Forelimb muscle (tissue), 1 donor: ENCODE measurements at places on chromosomes 7 and 10.

DNA sequence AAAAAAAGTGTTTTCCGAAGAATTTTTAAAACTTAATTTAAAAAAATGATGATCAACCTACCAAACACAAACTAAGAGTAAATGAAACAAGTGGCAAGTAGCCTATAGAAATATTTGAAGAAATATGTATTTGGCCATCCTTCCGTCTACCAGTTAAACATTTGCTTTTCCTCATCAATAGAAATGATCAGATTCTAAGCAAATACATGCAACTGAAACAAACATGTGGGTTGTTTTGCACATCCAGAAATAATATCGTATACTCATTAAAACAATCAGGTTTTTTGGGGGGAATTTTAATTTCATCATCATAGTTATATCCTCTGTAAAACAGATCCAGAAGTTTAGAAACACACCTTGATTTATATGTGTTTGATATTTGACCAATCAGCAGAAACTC lies 1011.7 kb downstream of the GATA3 start:
- DNase-seq, result no peak

GRCh38 chr7:106071999-106072714 lies 40.0 kb downstream of the SYPL1 start:
- DNase-seq, result no peak

- DNase-seq, result no peak
Observed at GRCh38 chr7:75729851-75730274, 8.9 kb downstream of the HIP1 start.

GRCh38 chr7:135761751-135762488 lies 13.3 kb upstream of the FAM180A start:
- no peak for DNase-seq

DNA sequence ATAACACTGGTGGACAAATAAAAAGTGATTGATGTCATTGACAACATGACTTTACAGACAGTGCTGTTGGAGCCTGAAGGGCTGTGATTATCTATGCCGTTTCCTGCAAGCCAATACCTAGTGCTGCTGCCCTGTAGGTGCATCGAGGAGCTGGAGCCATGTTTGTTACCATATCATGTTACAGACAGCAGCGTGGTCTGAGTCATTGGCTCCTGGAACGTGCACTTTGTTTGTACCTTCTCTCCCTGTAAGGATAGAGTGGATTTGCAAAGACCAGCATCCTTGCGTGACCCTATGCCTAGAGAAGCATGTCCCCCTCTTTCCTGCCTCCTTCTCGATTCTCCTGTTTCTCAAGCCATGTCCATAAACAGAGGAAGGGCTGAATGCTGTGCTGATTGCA lies 597.2 kb downstream of the TYW1 start:
- no peak for DNase-seq

- no peak for DNase-seq
Observed at GRCh38 chr10:129369566-129369965, 97.5 kb upstream of the MGMT start.

DNA sequence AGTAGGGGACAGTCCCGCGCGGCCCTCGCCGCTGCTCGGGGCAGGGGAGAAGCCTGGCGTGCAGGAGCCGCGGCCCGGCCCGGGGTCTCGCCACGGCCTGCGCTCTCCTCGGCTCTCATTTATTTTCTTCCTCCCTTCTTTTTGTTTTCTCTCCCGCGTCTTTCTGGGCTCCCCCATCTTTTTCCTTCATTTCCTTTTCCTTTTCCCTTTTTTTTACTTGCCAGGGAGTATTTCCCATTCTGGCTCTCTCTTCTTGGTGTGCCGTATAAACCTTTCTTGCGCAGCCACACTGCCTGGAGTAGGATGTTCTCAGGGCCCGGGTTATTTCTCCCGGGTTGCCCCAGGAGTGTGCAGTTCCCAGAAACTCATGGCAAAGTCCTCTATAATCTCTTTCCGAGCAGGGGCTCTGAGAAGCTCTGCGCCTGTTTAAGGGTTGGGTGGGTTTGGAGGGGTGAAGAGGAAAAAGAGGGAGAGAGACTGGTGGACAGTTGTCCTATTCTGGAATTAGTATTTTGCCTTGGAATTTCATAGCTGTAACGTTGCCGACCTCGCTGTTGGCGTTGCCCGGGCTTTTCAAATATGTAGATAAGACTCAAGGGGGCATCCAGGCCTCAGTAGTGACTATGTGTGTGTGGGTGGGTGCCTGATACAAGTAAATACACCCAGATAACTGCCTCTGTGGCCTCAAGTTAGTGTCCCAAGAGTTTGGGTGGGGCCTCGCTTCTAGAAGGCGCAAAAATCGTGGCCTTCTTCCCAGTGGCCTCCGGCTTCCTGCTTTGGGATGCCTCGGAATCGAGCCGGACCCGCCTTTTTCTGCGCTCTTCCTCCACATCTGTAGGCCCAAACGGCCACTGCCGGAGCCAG lies 4.3 kb upstream of the ZNF503 start:
- no peak for DNase-seq

DNA sequence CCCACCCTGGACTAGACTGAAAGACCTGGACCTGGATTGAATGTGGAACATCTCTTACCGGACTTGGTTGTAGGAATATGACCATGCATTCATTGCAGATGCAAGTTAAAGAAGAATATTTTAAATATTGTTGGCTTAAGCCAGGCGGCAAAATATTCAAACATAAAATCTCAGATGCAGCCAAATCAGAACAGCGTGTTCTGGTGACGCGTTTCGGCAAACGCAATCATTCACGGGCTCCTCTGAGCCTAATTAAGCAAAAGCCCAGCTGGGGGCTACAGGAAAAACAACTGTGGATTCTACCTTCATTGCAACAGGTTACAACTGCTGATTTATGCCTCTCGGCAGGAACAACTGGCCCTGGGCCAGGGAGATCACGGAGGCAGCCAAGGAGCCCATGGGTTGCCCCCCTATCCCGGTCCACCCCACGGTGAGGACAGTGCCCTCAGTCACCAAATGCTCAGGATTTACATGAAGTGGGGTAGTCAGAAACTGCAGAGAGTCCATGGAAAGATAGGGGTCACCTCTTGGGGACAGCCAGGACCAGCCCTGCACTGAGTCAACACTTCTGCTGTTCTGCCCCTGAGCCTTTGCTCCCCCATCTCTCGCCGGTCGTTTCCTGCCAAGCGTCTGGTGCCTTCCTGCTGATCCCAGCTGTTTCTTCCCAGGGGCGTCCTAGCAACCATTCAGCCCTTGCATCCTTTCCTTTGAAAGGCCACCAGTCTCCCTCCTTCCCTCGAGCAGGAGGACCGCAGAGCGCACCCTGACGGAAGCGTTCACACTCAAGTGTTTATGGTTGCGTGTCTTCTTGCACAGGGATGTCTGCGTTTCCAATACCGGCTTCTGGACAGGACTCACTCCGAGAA lies 64.4 kb upstream of the SFMBT2 start:
- no peak for DNase-seq

DNA sequence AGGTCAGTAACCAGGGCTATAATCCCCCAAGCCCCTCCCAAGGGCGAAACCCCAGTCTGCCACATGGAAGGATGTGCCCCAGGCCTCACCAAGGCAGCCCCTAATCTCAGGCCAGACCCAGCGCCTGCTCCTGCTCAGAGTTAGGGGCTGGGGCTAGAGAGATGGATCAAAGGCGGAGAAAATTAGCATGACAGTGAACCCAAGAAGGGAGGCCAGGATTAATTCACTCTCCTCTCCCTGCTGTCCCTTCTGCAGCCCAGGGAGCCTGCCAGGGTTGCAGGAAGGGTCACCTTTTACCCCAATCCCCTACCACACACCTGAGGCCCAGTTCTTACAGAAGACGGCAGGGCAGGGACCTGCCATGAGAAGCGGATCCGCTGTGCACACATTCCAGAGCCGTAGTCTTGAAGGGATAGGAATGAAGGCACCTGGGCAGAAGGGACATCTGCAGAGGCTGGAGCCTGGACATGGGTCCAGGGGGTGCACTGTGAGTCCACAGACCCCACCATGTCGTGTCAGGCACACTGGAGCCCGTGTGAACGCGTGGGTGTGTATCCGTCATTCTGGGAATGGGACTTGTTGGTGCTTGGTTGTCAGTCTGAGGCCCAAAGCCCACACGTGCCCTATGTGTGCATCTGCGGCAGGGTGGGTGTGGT lies 11.9 kb upstream of the ZMIZ1 start:
- DNase-seq, result no peak
